M059J (cell line): ENCODE measurements at places on chromosomes 13 and 19.
A peak's percentile ranks its signal among the peaks of the same experiment; 100 is the strongest.

GRCh38 chr13:91955546-91956355 lies 557.3 kb downstream of the GPC5 start:
- DNase-seq = no peak

GRCh38 chr19:47240996-47241918 lies 10.3 kb upstream of the BBC3 start:
- DNase-seq = peak; percentile 82

DNA sequence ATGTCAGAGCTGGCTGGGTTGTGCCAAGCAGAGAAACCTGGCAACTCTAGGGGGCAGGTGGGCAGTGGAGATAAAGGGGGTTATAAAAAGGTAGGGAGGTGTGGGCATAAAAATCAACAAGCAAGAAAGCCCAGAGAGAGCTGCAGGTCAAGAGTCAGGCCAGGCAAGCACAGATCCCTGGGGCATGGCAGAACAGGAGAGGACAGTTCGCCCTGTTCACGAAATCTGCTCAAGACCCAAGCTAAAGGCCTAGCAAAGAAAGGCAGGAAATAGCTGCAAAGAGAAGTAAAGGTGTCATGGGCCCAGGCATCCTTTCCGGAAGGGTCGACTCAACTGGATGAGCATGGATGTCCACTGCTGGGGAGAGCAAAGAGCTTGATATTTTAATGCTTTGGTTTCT lies 3.4 kb downstream of the MBNL2 start:
- no peak for DNase-seq

DNA sequence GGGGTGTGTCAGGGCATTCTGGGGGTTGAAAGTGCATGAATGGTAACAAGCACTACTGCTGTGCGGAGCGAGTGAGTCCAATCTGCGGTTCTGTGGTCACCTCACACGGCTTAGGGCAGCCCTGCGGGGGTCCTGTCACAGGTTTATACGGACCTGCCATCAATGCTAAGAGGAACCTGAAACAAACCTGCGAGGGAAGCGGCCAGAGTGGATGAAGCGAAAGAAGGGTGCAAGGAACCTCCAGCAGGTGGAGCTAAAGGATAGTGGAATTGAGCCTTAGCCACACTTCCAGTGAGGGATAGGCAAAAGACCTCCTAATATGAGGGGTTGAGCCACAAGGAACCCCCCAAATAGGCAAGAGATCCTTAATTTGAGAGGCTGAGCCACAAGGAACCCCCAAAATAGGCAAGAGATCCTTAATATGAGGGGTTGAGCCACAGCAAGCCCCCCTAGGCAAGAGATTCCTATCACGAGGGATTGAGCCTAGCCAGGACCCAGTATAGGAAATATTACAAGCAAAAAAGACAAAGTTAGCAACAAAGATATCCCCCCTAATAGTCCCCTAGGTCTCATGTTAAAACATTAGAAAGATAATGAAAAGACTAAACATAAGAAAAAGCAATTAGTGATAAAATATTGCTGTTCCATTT lies 6.3 kb upstream of the ZNF69 start:
- DNase-seq = peak; percentile 32

GRCh38 chr19:771332-771785 lies 20.4 kb downstream of the MISP start:
- DNase-seq = peak; percentile 58

GRCh38 chr19:49570997-49571676 lies 9.2 kb downstream of the NOSIP start:
- no peak for DNase-seq

DNA sequence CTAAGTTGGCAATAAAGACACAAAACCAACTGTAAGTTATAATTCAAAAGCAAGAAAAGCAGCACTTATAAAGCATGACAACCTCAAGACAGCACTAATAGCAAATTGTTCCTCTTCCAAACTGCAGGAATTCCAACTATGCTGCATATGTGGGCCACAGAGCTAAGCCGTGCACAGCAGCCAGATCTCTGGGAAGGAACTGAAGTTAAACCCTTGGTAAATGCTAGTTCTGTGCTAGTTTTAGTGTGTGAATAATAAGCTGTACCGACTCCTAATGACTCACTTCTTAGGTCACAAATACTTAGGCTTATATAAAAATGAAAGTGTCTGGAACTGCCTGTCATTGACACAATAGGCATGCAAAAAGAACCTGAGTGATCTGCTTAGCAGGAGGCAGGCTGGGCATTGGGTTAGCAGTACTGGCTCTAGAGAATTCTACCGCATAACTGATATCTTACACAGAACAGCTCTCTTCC lies 21.2 kb upstream of the GTF3A start:
- peak; percentile 72 for DNase-seq

DNA sequence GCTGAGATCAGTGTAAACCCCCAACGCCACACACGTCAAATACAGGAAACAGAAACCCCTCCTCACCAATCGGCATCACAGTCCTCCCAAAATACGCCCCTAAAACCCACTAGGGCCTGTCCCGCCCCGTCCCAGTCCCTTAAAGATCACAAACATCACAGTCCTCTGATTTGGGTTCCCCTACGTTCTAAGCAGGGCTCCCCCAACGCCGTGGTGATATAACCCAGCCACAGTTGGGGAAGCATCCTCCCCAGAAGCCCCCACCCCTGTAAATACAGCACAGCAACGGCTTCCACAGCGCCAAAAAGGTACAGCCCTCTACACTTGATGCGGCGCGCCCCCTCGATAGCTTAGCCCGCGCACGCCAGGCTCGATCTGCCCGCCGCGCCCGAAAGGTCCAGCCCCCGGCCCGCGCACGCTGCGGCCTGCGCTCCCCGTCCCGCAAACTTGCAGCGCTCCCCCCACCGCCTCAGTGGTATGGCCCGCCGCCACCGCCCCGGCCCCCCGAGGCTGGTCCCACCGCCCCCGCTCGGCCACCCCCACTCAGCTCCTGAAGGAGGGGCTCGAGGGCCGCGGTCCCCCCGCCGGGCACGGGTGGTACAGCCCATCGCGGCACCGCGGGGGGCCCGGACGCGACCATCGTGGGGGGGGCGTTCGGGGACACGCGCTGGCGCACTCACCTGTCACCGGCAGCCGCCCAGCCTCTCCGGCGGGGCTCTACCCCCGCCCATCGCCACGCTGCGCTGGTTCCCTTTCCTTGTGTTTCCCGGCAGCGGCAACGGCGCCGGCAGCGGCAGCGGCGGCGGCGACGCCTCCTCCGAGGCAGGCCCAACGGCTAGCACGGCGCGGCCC lies at the start of gene AKT2:
Gene AKT2, minus strand, starts transcription at position 845 of the 852 bp plus-strand sequence. CDS start 20,078 bp downstream, outside the sequence.
- peak; percentile 51 for DNase-seq

- no peak for DNase-seq
These were observed 21.5 kb downstream of the CPT1C start for GRCh38 chr19:49712397-49712859.

DNA sequence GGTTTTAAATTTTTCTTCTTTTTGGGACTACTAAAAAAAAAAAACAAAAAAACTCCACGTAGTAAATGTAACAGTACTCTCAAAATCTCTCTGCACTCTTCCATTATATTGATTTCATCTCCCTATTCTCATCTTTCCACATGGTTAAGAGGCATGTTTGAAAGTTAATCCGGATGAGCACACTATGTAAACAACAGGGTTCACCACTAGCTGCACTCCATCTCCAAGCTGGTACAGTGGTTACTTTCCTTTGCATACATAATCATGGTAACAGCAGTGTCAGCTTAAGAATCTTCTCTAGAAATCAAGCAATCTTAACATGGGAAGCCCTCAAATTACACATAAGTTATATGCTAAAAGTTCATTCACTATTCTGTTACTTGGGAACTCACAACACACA lies 92.6 kb downstream of the MIPEP start:
- DNase-seq = peak; percentile 56

- DNase-seq = no peak
These were observed 2.7 kb upstream of the HPN start for GRCh38 chr19:35038623-35039512.

- DNase-seq = no peak
These were observed 87.9 kb upstream of the RAP2A start for GRCh38 chr13:97346097-97346496.

- DNase-seq = no peak
These were observed 4.1 kb upstream of the C1QTNF9B start for GRCh38 chr13:23901365-23901764.

DNA sequence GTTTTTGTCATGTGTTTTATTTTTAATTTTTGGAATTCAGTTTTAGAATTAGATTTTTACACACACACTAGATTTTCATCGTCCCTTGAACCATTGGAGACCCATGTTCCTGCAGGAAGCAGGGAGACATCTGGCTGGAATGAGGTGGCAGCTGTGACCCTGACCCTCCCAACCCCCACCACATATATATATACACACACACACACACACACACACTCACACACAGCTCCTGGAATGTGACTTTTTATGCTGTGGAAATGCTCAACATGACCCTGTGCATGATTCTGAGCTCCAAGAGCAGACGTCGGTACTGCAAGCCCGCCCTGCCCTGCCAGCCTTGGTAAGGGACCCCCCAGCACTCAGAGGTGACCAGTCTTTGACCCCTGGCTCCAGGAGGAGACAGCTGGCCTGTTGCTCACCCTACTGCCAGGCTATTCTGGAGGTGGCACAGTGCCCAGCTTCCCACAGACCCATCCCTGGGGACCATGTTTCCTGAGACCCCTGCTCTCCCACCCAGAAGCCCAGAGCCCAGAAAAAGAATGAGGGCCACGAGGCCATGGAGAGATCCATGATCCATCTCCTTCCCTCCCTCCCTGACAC lies 103.2 kb upstream of the VSTM2B start:
- DNase-seq = no peak

GRCh38 chr13:37313372-37313771 lies 207.9 kb upstream of the CSNK1A1L start:
- peak; percentile 50 for DNase-seq

DNA sequence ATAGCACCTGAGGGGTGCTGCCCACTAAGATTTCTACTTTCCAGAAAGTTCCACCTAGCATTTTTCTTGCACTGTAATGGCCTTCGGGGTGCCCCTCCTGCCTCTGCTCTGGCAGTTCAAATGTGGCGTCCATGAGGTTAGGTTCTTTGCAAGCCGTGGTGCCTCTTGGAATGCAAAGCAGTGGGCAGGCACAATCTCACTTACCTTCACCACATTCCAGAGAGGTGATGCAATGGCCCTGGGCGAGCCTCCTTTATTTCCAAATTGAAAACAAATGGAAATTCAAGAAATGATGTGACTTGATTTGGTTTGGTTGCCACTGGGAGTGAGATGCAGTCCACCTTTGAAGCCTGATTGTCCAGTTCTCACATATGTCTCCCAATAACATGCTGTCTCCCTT lies 46.9 kb downstream of the FGF9 start:
- DNase-seq = peak; percentile 9

DNA sequence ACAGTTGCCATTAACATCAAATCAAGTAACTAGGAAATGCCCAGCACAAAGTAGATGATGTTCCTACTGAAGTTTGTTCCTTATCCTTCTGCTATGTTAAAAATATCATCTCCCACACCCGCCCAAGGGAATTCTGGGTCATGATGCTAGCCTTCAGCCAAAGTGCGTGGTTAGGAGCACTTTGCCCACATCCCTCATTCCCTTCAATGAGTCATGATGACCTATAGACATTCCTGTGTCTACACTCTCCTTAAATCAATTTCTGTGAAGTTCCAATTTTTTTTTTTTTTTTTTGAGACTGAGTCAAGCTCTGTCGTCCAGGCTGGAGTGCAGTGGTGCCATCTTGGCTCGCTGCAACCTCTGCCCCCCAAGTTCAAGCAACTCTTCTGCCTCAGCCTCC lies 17.0 kb downstream of the RXFP2 start:
- peak; percentile 97 for DNase-seq

- DNase-seq = peak; percentile 42
These were observed 65.9 kb downstream of the KCNRG start for GRCh38 chr13:50080911-50081678.

DNA sequence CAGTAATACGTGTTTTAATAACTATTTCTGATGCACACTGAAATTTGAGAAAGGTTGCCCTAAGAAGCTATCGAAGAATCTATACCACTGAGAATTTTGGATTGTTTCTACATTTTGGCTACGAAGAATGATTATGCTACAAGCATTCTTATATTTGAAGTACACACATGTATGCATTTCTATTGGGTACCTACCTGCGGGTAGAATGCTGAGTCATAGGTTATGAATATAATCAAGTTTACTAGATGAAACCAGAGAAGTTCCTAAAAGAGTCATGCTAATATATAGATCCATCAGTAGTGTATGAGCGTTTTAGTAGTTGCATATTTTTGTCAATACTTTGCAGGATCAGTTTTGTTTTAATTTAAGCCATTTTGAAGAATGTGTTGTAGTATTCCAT lies 62.0 kb upstream of the PCDH20 start:
- no peak for DNase-seq

- DNase-seq = peak; percentile 32
These were observed 6.6 kb upstream of the EID2 start for GRCh38 chr19:39546599-39546998.

GRCh38 chr13:101846701-101847100 lies 394.2 kb downstream of the ITGBL1 start:
- DNase-seq = no peak

DNA sequence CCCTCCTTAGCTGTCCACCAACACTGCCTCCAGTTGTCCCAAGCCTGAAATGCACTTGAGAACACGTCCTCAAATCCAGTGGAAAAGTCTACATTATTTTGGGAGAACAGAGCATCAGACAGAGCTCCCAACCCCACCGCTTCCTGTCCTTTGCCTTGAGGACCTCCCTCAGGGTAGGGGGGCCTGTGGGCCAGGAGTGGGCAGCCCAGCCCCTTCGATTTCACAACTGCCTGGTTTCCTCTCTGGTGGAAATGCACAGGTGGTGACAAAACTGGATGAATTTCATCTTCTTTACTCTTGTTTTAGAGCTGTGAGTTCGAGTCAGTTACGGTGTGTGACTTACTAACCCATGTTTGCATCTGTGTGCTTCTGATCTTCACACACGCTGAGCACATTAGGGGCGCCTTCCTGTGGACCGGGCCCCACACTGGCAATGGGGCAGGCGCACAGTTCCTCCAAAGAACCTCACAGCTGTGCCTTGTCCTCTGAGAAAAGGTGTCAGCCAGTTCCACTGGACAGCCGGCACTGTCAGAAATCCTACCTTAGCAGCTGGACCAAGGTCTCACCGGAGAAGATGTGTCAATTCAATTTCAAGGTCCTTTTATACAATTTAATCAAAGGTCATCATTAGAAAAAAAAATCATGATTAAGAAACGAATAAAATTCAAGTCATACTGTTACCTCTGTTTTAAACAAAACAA lies 80.2 kb downstream of the IRS2 start:
- DNase-seq = no peak

DNA sequence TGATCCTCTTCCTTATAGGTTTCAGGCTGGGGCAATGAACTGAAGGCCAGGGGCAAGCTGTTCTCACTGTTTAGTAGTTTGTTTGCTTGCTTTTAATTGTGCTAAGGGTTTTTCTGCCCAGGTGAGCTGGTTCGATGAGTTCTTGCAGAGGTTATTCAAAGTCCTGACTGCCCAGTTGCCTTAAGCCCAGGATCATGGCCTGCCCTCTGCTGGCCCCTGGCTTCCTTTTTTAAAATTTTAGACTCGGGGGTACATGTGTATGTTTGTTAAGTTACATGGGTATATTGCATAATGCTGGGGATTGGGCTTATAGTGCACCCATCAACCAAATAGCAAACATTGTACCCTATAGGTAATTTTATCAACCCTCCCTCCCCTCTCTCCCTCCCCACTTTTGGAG lies 65.7 kb downstream of the ZNF536 start:
- no peak for DNase-seq
